ENCODE measurements at places on chromosomes 3 and 15.

- no peak for DNase-seq
These were observed 253.0 kb downstream of the ARRDC4 start for GRCh38 chr15:98213346-98213979.

DNA sequence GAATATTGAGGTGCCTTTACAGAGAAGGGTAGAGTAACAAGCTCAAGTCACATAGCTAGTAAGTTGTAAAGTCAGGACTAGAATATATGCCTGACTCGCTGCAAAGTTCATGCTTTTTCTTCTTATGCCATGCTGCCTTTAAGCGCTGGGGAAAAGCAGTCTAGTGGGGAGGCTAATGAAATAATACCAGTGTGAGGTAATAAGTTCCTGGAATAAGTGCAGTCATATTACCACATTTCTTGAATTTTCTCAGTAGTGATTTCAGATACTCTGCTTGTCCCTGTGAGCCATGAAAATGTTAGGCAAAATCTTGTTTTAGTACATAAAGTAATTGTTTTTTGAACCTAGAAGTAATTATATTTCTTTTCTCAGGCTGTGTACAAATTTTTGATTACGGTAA lies 71.8 kb downstream of the SYN2 start:
- no peak for DNase-seq

DNA sequence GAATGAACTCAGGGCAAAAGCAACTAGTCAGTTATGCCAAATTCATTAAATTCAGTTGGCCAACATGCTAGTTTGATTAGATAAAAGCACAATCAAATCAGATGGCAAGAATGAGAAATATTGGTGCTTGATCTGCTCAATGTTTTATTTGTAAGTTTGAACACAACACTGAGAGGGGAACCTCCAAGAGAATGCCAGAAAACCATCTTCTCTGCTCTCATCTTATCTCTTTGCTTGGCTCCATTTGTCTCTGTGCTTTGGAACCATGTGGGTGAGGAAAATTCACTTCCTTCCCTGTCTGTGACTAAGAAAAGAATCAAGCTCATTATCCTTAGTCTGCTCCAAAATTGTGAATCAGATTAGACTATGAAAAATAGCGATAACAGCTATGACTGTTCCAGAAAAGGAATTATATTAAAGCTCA lies 43.6 kb upstream of the DCBLD2 start:
- DNase-seq = no peak

DNA sequence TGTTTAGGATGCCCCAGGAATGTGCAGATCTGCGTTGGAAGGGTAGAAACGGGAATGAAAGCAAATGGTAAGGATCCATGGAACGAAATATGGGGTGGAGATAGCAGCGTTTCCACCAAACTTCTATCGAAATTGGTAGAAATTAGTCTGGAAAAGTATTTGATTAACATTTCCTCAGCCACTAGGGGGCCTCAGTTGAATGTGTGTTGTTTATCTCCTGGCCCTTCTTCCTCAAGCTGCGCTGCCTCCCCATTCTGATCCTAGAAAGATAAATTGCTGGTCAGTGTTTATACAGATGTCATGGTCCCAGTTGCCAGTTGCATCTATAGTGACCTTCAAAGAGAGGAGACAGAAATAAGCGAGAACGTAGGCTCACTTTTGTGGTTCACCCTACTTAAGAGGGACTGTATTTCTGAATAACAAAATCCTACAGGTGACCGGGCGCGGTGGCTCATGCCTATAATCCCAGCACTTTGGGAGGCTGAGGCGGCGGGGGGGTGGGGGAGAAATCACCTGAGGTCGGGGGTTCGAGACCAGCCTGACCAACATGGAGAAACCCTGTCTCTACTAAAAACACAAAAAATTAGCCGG lies 457.1 kb downstream of the SQOR start:
- no peak for DNase-seq

- DNase-seq = no peak
These were observed 141.5 kb upstream of the TBL1XR1 start for GRCh38 chr3:177338697-177339219.

DNA sequence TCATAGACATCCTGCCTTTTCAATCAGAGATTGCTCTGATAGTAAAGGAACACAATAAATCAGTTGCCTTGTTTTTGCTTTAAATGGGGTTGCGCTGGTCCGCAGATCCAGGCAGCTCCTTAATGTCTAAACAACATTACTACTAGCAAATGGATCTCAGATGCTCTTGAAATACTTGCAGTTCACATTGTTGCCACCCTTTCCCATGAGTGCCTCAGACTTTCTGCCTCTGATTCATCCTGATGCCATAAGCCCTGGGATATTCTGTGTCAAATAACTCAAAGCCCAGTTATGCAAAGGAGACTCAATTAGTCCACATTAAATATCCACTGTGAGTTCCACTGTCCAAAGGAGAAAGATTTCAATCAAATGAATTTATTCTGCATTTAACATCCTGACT lies 196.7 kb downstream of the PLCH1 start:
- DNase-seq = no peak

- DNase-seq = no peak
These were observed 84.5 kb downstream of the MINAR1 start for GRCh38 chr15:79516646-79517045.

Data from head of caudate nucleus (tissue), 42 donors.